ENCODE measurements at places on chromosomes 1 and 21.

GRCh38 chr1:153544453-153545066, 1.0 kb downstream of the S100A4 start:
- H3K36me3 ChIP-seq: peaks cover 7% of the 10 kb centered on the region
- DNase-seq: no peak
- no peaks in the 10 kb centered on the region for H3K27me3 ChIP-seq
- peaks cover 92% of the 10 kb centered on the region for H3K4me1 ChIP-seq

- H3K27ac ChIP-seq: no peak overlapping the region
- H3K27me3 ChIP-seq: no peaks in the 10 kb centered on the region
- no peaks in the 10 kb centered on the region for H3K36me3 ChIP-seq
- DNase-seq: no peak
- no peaks in the 10 kb centered on the region for H3K4me1 ChIP-seq
- no peak overlapping the region for H3K4me3 ChIP-seq
Measured at GRCh38 chr21:39503123-39503762, 51.5 kb downstream of the SH3BGR start.

GRCh38 chr1:174702011-174702410, 254.2 kb downstream of the GPR52 start:
- no peak overlapping the region for H3K4me3 ChIP-seq
- no peaks in the 10 kb centered on the region for H3K4me1 ChIP-seq
- DNase-seq: no peak
- no peaks in the 10 kb centered on the region for H3K27me3 ChIP-seq
- no peak overlapping the region for H3K27ac ChIP-seq
- no peaks in the 10 kb centered on the region for H3K36me3 ChIP-seq

DNA sequence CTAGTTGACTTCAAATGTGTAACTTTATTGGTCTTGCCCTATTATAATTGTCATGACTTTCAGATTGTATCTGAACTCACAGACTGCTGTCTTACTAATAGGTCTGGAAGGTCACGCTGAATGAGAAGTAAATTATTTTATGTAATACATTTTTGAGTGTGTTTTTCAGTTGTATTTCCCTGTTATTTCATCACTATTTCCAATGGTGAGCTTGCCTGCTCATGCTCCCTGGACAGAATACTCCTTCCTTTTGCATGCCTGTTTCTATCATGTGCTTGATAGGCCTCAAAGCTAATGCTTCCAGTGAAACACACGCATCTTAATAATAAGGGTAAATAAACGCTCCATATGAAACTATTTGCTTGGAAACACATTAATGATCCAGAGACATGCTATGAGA, 7.3 kb downstream of the RGS4 start:
- no peaks in the 10 kb centered on the region for H3K36me3 ChIP-seq
- no peak overlapping the region for H3K4me3 ChIP-seq
- no peak overlapping the region for H3K27ac ChIP-seq

DNA sequence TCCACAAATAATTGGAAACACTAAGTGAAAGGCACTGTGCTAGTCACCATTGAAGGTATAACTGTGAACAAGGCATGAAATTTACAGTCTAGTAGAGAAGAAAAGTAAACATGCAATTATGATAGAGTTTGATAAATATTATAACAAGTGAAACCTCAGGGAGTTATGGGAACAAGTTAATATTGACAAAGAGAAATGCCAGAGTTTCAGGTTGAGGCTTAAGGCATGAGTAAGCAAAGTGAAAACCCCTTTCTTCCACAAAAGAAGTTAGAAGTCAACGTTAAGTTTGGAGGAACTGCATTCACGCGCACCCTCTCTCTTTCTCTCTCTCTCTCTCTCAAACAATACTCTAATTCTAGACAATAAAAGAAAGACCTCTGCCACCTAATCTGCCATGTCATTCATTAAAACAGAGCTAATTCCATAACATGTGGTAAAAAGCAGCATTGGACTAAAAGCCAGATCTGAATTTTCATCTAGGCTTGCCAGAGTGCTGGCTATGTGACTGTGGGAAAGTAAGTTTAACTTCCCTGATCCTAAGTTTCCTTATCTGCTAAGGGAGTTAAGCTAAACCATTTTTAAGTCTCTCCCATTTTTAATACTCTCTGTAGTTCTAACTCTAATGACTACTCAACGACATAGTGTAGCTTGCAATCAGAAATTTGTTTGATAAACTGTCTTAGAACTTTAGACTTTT, 22.0 kb downstream of the SLC44A5 start:
- H3K27ac ChIP-seq: no peak overlapping the region
- H3K4me1 ChIP-seq: no peaks in the 10 kb centered on the region
- H3K4me3 ChIP-seq: no peak overlapping the region
- no peaks in the 10 kb centered on the region for H3K36me3 ChIP-seq

DNA sequence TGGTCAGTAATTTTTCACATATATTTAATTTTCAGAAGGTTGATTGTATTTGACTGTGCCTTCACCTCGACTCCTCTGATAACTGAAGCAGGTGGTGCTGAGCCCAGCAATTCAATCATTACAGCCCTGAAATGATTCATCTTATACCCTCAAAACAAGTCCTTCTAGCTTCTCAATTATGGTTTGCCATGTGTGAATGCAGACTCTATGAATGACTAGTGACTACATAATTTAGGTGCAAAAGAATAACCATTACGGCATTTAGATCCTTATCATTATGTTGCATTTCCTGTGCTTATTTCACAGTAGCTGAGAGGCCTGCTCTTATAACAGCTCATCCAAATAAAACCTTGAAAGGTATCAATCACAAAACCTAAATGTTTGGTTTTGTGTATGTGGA, 54.0 kb upstream of the COL11A1 start:
- H3K4me1 ChIP-seq: no peaks in the 10 kb centered on the region
- H3K27me3 ChIP-seq: no peaks in the 10 kb centered on the region
- H3K27ac ChIP-seq: no peak overlapping the region
- DNase-seq: peak; percentile 2
- H3K36me3 ChIP-seq: no peaks in the 10 kb centered on the region

GRCh38 chr21:38148046-38148445, 108.7 kb upstream of the KCNJ15 start:
- peaks cover 7% of the 10 kb centered on the region for H3K36me3 ChIP-seq
- H3K4me1 ChIP-seq: no peaks in the 10 kb centered on the region
- H3K27me3 ChIP-seq: peaks cover 37% of the 10 kb centered on the region
